ENCODE measurements at places on chromosomes 6 and 20.

- no peak for DNase-seq
These were observed 2.5 kb upstream of the BPIFA1 start for GRCh38 chr20:33233129-33233774.

DNA sequence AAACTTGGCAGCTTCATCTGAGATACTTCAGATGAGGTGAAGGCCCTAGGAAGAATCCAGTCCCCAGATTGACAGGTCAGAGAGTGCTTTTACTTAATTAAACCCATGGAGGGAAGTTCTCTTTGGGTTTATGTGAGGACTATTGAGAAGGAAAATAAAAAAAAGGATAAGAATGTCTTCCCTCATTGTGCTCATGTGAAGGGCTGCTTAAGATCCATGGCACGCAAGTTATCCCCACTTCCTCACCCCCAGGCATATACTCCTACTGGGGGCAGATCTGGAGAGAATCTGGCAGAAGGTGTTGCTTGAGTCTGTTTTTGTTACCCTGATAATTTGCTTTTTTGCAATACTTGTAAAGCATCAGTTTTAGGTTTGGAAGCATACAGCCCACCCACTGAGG, 322.9 kb upstream of the TFAP2D start:
- DNase-seq = no peak

GRCh38 chr20:50358971-50359370, 151.2 kb upstream of the PTPN1 start:
- DNase-seq = no peak

- DNase-seq = no peak
These were observed 160.0 kb downstream of the TBXT start for GRCh38 chr6:166007349-166008263.

DNA sequence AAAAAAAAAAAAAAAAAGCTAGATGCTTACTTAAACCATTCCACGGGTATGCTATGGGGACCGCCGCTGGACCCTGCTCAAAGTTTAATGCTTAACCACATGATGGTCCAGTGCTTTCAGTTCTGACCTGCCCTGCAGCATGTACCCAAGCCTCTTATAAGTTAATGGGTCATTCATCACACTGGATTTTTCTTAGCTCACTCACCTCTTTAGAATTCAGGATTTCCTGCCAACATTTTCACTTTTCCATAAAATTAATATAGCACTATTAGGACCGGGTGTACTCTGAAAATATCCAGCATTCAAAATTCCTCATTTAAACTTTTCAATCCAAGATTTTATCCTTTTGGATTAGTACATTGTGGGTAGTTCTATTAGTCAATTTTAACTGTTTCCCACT, 140.8 kb downstream of the ALDH8A1 start:
- no peak for DNase-seq

DNA sequence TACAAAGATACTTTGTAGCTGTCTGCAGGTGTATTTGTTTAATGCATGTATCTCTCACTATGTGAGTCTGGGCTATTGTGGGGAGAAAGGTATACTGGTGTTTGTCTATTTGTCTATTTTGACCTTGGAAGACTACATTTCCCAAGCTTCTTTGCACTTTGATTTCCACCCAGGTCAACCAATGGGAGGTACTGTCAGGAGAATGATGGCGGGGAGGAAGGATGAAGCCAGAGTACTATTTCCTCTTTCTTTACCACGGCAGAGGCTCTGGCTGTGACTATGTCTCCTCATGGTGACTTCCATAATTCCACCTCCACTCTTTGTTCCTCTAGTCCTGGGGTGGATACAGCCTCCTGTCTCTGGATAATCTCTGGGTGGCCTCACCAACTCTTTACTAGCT, 23.1 kb downstream of the LBP start:
- no peak for DNase-seq

All from stimulated activated CD4-positive, alpha-beta T cell treated with anti-CD3 and anti-CD28 coated beads, Interleukin-15, amount 100 ng/mL, for 48 hours (primary cell).